ENCODE measurements at places on chromosomes 2 and 18. TPM values are rescaled to one million over a fixed set of nuclear protein-coding genes. Genes with fewer than 3 reads are reported as not detected.

Gene APLF
- 2.6 TPM for total RNA-seq

Gene ENOSF1
- 66.0 TPM for total RNA-seq

Gene DYSF
- 4.7 TPM for total RNA-seq

Gene CHST9
- total RNA-seq, result not detected

Gene DPP4
- 158 TPM for total RNA-seq

All from activated CD8-positive, alpha-beta T cell treated with anti-CD3 and anti-CD28 coated beads, Interleukin-2, amount 10 ng/mL, durations not matched to agents 7 days and 5 days (primary cell).